ENCODE measurements at places on chromosomes 3 and 15.

GRCh38 chr3:80559701-80560100 lies 791.9 kb upstream of the ROBO1 start:
- no peak for DNase-seq

- DNase-seq: no peak
Observed at GRCh38 chr3:157499342-157499963, 3.8 kb downstream of the VEPH1 start.

- no peak for DNase-seq
Observed at GRCh38 chr3:58101499-58102389, 93.5 kb downstream of the FLNB start.

DNA sequence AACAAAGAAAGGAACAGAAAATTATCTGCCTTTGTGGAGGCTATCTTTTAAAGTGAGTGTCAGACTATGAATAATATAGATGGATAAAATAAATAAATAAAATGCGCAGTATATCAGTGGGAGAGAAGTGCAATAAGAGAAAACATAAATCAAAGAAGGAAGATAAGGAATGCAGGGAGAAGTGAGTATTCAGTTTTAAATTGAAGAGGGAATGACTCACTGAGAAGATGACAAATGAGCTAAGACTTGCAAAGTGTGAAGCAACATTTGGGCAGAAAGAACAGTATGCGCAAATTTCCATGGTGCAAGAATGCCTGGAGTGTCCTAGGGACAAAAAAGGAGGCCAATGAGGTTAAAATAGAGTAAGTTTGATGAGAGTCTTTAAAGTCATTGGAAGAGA lies 1300.1 kb upstream of the ALCAM start:
- DNase-seq: no peak

DNA sequence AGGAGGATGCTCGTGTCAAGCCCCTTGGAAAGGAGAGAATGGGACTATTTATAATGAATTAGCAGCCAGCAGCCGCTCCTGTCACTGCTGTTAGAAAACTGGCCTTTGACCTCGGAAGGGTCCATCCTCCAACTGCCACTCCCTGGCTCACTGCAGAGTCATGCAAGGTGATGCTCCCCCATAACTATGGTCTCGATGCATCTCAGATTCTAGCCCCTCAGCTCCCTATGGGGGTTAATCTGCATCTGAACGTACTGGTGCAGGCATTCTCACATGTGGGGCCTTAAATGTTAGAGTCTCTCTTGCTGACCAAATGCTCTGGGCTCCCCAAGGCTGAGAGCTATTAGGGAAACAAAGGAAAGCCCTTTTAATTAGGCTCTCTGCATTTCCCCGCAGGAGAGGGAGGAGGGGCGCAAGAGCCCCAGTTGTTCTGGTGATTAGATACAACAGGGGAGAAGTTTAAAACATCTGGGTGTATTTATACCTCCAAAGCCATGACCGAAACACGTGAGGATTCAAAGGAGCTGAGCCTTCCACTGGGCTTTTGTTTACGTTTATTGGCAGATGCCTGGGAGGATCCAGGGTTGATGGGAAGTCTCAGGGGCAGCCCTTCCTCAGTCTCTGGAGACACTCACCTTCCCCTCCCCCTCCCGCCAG lies 182.5 kb downstream of the OPA1 start:
- no peak for DNase-seq

DNA sequence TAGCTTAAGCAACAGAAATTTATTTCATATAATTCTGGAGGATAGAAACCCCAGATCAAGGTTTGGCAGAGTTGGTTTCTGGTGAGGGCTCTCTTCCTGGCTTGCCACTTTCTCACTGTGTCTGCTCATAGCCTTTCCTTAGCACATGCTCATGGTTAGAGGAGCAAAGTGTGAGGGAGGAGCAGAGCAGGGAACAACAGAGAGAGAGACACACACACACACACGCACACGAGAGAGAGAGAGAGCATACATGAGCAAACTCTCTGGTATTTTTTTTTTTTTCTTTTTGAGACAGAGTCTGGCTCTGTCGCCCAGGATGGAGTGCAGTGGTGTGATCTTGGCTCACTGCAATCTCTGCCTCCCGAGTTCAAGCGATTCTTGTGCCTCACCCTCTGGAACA lies 36.8 kb upstream of the ZDHHC23 start:
- DNase-seq: no peak

GRCh38 chr3:102223132-102223531 lies 211.7 kb upstream of the ZPLD1 start:
- DNase-seq: no peak

DNA sequence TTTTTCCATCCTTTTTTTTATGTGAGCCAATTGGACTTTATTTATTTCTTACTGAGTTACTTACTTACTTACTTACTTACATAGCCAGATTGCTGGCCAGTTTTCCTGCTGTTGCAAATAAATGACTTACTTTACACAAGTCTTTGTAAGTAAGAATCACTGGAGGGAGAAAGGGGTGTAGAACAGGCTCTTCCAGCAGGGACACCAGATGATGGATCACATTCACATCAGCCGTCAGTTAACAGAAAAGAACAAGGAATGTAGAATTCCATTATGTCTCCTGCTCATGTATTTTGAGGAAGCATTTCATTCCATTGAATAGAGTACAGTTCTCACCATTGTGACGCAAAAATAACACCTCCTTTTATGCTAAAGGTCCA lies 188.6 kb downstream of the FNDC3B start:
- DNase-seq: no peak

GRCh38 chr15:80950291-80951078 lies 39.1 kb downstream of the MESD start:
- no peak for DNase-seq

- DNase-seq: no peak
Observed at GRCh38 chr3:194383276-194383940, 13.9 kb upstream of the LRRC15 start.

GRCh38 chr3:139117136-139117675 lies 72.5 kb upstream of the PRR23C start:
- DNase-seq: no peak

- DNase-seq: no peak
Observed at GRCh38 chr3:51751287-51751686, 27.8 kb downstream of the IQCF6 start.

DNA sequence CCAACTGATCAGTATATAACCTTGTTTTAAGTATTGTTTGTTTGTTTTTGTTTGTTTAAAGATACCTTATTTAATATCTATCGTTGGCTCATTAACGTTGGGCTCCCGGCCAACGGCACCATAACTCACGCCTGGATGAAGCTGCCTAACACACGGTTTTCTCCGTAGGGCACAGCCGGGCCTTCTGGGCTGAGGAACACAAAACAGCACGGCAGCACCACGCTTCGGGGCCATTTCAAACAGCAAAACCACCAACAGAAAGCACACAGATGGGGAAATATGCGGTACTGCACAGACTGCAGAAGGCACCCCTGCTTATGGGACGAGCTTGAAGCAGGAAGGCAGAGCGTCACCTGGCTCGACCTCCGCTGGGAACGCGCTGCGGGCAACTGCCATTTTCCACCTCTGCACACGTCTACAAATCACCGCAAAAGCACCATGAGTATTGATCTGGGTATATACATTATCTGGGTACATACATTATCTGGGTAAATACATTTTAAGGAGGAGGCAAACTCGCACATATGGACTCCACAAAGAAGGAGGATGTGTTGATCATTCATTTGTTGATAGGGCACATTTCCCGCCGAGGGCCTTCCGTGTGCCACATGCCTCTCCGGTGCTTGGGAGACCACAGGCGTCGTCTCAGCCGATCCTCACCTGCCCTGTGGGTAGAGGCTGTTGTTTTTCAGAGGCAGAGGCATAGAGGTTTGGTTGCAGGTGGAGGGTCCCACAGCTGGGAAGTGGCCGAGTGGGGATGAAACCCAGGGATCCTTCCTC lies 123.7 kb upstream of the ATP2B2 start:
- no peak for DNase-seq

GRCh38 chr3:12734960-12735359 lies 24.1 kb downstream of the TMEM40 start:
- DNase-seq: no peak

DNA sequence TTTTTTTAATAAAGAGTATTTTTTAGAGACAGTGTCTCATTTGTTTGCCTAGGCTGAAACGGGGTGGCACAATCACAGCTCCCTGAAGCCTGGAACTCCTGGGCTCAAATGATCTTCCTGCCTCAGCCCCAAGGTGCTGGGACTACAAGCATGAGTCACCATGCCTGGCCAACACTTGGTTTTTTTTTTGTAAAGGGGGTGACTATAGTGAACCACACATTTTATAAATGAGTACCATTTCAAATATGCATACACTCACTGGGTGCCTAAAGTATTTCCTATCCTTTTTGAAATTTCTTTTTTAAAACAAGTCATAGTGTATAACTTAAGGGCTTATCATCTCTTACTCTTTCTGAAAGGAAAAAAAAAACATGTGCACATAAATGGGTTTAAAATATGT lies 325.2 kb upstream of the MEIS2 start:
- no peak for DNase-seq

GRCh38 chr3:40109641-40110490 lies 199.6 kb upstream of the EIF1B start:
- DNase-seq: no peak

GRCh38 chr15:43483297-43484128 lies 9.4 kb downstream of the TP53BP1 start:
- DNase-seq: no peak

DNA sequence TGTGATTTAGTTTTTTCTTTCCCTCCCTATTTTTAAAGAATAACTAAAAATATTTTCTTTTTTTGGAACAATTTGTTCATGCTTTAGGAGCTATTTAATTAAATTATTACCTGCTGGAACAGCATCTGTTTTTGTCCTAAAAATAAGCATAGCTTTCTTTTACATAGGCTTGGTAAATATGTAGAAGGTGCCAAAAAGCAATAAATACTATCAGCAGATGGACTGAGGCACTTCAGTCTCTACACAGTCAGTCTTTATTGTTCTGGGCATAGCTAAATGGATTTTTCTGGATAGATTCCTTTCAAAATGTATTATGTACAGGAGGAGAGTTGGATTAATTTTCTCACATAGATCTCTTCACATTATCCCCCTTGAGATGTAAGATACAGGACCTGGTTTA lies 223.5 kb downstream of the NAALADL2 start:
- DNase-seq: no peak

DNA sequence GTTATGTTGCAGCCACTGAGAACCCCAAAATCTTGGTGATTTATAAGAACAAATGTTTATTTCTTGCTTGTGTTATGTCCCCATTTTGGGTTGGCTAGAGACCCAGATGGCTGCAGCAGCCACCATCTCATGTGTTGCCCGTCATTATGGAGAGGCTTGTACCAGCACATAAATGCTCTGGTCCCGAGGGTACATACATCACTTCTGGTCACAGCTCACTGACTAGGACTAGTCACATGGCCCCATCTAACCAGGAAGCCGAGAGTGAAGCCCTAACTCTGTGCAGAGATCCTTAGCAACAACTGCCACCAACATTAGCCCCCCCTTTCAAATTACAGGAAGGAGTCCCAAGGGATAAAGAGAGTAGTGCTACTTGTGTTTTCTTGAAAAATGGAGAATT lies 25.5 kb upstream of the HACD2 start:
- no peak for DNase-seq

GRCh38 chr3:138395865-138396751 lies 38.3 kb upstream of the ESYT3 start:
- no peak for DNase-seq

DNA sequence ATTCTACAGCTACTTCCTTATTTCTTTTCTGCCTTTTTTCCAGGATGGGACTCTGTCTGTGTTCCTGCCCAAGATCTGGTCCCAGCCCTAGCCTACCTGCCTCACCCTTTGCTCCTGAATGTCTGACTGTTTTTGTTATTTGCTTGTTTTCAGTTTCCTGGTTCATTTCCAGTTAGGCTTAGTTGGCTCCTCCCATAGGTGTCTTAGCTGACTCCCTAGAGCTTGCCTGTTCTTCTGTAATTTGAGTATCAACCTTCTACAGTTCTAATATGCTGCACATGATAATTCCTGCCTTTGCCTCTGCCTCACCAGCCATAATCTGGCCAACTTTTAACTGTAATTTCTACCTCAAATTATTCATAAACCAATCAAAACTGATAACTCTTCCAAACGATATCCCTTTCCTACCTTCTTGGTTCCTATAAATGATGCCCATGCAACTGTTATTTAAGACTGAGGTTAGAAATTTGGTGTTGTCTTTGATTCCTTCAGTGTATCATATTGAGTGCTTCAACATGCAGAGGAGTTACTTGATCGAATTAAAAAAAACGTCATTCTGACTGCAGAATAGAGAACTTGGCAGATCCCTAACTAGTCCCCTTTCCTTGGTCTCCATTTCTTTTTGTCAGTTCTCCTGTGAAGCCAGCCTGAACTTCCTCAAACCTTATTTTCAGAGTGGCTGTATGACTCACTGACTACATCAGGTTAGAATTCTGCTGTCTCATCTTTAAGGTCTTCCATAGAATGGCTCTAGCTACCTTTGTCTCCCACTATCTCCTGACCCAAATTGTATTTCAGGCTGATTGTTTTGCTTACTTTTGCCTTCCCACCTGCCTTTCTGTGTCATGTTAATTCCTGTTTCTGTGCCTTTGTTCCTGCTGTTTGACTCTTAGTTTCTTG lies 8.4 kb downstream of the GOLM2 start:
- no peak for DNase-seq

DNA sequence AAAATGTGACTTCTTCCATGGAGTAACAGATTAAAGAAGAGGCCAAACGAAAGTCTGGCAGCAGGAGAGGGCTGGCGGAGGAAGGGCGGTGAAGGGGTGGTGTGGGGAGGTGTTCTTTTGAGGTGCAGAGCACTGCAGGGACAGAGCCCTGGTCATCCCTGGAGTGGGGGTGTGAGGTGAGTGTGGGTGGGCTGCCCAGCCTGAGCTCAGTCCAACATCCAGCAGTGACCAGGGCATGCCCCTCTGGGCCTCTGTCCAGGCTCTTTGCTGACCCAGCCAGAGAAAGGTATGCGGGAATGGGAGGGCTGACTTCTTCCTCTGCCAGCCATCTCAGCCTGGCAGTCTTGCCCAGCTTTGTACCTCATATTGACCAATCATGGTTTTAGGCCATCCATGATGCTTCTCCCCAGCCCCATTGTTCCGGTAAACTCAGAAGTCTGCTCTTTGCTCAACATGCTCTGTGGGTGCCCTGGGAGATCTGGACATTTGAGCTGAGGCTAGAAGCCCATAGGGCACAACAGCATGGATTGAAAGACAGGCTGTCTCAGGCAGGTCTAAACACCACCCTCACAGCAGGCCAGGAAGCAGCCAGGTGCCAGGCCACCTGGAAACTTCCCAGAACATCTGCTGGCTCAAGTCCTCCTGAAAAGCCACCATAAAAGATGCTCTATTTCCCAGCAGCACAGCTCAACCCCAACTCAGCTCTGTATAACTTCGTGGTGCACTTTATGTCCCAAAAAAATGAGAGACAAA lies 25.9 kb upstream of the CXCR6 start:
- no peak for DNase-seq

DNA sequence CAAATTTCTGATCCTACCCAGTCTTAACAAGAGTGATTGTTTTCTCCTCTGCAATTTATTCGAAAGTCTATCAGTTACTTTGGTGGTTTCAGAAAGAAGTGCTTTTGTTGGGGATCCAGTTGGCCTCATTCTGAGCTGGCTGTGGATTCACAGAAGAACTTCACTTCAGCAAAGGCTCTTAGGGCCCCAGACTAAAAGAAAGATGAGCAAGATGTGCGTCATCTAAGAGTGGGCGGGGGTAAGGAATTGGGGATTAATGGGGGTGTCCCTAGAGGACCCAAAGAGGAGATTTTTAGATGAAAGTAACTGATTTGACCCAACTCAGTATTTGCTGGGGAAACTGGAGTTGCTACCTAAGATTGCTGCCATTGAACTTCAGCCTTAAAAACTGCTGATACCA lies 63.9 kb upstream of the TSEN2 start:
- DNase-seq: no peak

All from HFF-Myc (cell line).